ENCODE measurements at places on chromosomes 5 and 9.

DNA sequence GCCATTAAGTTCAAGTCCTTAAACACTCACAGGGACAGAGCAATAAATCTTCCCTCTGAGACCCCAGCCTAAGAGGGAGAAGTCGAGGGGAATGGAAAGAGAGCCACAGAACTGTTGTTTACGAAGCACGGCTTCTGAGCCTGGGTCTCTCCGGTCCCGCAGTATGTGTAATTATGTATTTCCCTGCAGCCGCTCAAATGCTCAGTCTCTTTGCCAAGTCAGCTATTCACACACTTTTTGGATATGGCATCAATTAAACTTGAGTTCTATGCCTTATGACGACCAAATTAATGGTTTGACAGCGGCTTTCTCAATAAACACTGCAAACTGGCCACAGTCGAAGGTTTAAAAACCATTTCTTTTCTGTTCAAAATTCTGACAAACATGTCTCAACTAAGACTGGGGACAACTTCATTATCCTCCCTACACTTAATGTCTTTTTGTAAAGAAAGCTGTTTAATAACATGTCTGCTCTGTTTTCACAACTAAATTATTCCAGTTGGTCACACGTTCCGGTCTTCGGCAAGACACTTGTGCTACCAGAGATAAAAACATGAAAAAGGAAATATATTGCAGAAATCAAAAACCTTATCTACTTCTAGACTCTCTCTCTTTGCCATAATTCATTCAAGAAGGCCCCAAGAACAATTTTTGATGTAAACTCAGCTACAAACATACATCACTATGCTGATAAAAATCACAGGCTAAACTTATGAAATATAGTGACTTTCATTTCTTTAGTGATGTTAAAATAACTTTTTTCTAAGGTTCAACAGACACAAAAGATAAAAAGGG, 203.2 kb downstream of the GAPVD1 start:
- DNase-seq = no peak

DNA sequence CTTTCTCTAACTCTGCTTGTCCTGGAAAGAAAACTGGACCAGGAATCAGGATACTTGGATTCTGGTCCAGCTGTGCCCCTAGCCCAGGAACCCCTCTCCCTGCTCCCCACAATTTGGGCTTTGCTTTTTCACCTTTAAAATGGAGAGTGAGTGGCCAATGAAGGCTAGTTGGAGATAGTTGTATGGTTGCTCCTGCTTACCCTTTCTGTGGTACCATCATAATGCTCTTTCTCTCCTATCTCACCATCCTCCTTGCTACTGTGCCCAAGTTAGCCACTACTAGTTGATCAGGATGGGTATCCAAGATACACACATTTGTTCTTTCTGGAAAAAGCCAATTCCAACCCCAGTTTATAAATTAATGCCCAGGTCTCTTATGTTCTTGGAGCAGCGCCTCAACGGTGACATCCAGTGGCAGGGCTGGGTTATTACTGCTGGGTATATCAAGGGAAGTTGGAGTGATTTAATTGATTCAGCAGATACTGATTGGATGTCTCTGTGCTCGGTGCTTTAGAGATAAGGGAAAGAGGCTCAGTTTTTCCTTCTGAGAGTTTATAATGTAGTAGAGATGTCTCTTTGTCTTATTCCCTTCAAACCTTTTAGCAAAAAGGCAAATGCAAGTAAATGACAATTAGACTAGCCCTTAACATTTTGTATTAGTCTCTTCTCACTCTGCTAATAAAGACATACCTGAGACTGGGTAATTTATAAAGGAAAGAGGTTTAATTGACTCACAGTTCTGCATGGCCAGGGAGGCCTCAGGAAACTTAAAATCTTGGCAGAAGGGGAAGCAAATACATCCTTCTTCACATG, 38.5 kb downstream of the FAXDC2 start:
- peak; percentile 71 for DNase-seq

DNA sequence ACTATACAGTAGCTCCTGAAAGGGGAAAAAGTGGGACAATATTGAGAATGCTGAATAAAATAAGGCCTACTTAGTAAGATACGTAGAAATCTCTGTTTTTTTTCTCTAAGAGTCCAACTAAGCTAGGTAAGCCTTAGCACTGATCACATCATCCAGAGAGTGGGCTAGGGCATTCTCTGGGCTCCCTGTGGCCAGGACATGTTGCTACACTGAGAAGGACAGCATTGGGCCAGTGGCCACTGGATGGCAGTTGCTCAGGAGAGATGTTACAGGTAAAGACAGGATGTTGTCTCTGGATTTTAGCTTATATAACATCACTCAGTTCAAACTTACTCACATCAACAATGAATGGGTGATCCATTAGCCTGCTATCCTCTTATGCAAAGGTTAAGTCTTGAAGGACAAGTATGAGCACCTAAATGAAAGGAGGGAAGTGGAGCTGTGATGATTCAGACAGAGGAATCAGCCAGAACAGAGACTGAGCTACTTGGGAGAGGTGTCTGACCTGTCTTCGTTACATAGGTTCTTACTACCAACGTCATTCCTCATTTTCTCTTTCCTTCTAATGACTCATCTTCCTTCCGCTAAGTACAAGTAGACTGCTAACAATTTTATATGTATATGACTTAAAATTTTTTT, 226.6 kb upstream of the ADCY2 start:
- DNase-seq = no peak

DNA sequence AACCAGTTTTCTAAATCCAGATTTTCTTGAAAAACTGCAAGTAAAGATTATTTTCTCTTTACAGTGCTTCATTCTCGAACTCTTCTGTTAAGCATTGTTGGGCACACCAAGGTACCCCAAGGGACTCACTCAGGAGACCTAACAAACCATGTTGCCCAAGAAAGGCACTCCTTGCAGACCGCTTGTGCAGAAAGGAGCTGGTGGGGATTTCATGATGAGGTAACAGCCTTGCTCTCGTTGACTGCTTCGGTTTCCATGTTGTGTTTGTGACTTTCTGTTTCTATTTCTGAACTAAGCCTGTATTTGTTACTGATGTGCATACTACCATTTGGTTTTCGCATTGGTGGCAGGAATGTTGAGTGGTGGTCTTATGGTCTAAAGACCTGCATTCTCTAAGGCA, 266.6 kb upstream of the DAP start:
- DNase-seq = no peak

GRCh38 chr9:133105461-133105770, 15.6 kb downstream of the RALGDS start:
- DNase-seq = peak; percentile 19

GRCh38 chr5:142286111-142286510, 38.7 kb downstream of the SPRY4 start:
- no peak for DNase-seq

- DNase-seq = no peak
Observed at GRCh38 chr9:130010151-130010988, 32.6 kb downstream of the FNBP1 start.

DNA sequence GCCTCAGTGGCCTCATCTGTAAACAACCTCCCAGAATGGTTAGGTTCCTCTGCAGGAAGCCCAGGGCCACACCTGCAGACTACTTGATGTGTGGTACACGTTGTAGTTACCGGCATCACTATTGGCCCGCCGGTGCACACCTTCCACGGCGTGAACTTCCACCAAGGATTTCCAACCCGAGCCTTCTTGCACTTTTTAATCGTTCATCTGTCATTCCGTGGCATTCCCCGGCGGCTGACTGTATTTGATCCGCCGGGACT, 5.3 kb upstream of the TRIM41 start:
- DNase-seq = no peak

GRCh38 chr5:173671121-173671949, 54.9 kb upstream of the BOD1 start:
- DNase-seq = no peak

DNA sequence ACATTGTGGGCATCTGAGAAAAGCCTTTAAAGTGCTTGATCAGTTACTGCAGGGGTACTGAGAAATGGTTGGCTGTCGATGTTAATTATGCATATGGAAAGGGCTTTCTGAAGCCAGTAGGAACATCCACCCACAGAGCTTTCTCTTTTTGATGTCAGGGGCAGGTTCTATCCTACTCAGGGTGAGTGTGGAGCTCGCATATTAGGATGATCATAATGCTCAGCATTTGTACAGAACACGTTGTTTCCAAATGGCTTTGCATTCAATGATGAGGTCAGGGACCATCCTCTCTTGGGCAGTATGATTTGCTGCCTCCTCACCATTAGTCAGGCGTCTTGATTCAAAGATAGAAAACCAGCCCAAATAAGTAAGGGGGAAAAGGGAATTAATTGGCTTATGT, 141.9 kb downstream of the HMHB1 start:
- DNase-seq = no peak

- no peak for DNase-seq
Observed at GRCh38 chr5:153792305-153792704, 246.4 kb downstream of the FAM114A2 start.

- no peak for DNase-seq
Observed at GRCh38 chr5:110258460-110259216, 467.8 kb downstream of the TMEM232 start.

- DNase-seq = no peak
Observed at GRCh38 chr5:176391999-176392398, 3.4 kb downstream of the HIGD2A start.

DNA sequence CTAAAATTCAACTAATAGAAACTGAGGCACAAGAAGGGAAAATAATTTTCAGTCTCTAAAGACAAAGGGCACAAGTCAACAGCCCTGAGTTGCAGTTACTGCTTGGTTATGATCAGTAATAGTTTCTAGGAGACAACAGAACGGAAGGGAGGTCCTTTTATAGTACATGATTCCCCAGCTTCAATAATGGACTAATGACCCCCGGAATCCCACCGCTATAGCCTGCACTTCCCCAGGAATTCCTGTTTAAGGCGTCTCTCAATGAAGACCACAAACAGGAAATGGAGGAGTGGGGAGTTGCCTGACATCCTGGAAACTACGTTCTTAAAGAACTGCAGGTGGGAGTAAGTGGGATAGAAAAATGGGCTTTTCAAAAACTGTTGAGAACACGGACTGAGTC, 60.6 kb downstream of the DIAPH1 start:
- no peak for DNase-seq

Data from right forelimb (tissue), 1 donor.